ENCODE measurements at places on chromosomes 6 and 20.

DNA sequence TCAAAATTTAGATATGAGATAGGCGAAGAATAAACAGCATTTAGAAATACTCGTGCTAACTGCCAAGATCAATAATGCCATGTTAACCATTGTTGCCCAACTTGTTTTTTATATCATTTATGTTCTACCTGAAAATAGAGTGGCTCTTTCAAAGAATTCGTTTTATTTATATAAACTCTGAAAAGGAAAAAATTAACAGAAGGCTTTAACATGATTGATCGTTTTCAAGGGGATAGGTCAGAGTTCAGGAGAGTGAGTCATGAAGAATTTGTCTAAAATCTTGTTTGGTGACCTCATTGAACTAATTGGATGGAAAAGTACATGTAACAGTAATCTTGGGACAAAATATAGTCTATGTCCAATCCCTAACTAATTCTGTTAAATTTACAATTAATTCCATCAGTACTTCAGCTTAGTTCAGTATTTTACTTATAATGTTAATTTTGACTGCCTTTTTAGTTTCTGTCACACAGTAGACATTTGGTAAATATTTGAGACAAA is 11.1 kb upstream of the ELOVL2 start:
- DNase-seq: no peak

GRCh38 chr6:150325066-150325772 is 43.6 kb upstream of the IYD start:
- DNase-seq: no peak

- no peak for DNase-seq
Measured at GRCh38 chr6:134593442-134593841, 275.5 kb upstream of the SGK1 start.

- DNase-seq: no peak
Measured at GRCh38 chr20:14406495-14406894, 69.1 kb upstream of the FLRT3 start.

- DNase-seq: no peak
Measured at GRCh38 chr6:131107151-131107550, 28.1 kb upstream of the AKAP7 start.

DNA sequence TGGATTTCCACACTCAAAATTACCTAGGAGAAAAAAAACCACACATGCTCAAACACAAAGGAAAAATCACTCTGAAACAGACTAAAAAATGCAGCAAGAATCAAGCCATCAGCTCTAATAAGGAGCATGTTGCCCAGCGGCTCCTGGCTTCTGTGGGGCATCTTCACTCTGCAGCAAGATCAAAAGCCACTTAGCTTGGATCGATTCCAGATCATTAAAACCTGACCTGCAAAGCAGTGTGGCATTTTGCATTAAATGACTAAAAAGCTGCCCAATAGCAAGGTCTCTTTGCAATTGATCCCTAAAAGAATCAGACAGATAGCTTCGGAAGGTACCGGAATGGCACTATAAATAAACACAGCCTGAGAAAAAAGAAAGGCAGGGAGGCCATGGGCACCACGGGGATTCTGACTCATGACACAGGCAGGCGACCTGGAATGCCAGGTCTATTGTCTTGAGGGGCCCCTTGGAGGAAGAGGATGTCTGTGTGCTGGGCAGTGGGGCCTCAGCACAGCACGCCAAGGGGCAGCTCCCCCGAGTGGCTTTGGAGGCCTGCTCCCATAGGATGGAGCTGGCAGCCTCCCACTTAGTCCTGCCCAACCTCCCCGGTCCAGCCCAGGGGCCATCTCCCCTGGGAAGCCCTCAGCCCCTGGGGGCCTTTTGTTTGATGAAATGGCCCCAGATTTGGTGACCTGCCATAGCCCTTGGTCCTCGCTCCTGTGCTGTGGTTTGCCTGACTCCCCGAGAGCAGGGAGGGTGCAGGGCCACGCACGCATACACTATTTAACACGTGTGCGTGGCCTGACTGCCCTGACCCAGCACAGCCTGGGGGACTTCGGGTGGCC is 7.6 kb downstream of the LEMD2 start:
- DNase-seq: no peak

- DNase-seq: no peak
Measured at GRCh38 chr6:81772741-81773140, 20.3 kb upstream of the TENT5A start.

DNA sequence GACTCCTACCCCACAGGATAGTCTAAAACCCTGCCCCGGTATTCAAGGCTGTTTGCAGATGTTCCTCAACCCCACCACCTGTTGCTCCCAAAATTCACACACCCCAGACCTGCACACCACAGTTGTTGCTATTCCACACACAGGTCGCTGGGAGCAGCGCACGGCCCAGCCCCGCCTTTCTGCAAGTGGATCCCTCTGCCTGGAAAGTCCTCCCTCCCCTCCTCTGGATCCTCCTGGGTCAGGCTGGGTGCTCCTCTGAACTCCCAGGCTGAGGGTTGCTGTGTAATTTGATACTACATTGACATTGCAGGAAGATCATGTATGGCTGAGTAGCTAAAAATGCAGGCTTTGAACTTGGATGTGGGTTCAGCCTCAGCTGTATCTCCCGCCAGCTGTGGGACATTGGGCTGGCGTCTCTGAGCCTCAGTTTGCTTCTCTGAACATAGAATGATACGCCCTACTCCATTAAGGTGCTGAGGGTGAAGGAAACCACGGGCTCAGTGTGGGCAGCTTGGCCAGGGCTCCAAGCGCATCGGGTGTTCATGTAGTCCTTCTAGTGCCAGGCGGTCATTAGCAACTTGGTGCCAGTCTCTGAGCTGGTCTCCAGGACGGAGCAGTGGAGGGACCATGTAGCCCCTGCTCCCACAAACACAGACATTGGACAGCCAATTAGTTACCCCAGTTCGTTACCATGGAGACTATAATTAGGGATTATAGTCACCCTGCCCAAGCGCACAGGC is 13.9 kb upstream of the CCN5 start:
- DNase-seq: no peak

DNA sequence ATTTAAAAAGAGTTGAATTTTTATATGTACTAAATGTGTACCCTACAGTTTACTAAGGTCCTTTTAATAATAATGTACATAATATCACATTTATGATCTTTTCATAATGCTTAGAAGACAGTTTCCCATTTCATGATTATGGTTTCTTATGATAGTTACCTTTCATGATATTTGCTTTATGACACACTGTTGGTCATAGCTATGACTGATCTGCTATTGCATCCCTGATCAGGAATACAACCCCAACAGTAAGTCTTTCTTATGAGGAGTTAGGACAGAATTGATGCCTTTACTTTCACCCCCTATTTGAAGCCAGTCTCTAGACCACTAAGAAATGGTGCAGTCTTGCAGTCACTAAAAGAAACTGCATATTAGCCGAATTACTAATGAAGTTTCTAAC is 31.0 kb downstream of the LCA5 start:
- no peak for DNase-seq

GRCh38 chr6:34237722-34238584 is 1.3 kb downstream of the HMGA1 start:
- no peak for DNase-seq

DNA sequence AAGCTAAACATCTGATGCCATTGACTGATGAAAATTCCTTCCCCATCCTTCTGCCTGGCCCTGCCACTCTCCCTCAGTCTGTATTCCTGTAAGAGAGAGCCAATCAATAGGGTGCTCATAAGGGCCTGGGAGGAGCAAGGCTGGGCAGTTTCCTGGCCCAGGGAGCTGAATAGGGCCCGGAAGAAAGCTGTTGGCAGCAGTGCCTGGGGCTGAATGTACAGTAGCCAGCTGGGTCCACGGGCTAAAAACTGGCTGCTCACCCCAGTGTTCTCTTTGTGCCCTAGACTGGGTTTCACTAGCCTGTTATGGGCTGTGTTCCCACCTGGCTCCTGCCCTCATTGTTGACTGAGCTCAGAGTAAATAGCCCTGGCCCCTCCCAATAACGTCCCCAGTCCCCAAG is 1.7 kb upstream of the WFDC2 start:
- no peak for DNase-seq

- no peak for DNase-seq
Measured at GRCh38 chr20:63134201-63134612, 81.7 kb downstream of the YTHDF1 start.

DNA sequence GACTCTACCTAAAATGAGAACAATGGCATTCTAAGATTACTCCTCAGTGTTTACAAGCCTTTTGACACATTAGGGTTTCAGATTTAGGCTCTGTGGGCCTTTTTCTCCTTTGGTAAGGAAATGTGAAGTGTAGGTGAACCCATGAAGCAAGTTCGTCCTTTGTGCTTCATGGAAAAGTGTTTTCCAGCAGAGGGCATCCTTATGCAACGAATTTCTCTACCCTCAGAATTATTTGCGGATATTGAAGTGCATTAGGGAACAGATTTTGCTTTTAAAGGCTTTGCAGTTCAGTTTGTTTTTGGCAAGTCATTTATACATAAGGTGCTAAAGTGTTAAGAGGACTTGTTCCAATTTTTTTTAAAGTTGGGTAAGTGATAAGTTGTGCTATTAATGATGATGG is 55.7 kb upstream of the FERMT1 start:
- no peak for DNase-seq

- DNase-seq: peak; percentile 22
Measured at GRCh38 chr6:11575408-11576033, 38.0 kb downstream of the TMEM170B start.

DNA sequence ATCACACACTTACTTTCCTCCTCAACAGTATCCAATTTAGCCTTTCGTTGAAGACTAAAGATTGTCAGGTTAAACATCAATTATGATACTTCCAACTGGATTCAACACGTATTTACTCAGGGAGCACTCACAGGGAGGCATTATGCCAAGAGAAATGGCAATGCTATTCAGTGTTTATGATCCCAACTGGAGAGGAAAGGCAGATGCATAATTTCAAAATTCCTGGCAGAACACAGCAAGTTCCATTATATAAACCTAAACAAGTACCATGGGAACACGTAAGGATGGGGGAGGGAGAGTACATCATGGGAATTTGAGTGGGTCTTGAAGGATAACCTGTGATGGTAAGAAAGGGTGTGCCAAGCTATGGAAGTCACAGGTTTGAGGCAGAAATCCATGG is 112.7 kb downstream of the ISM1 start:
- no peak for DNase-seq

- no peak for DNase-seq
Measured at GRCh38 chr6:146905181-146905704, 299.0 kb upstream of the STXBP5 start.

- DNase-seq: peak; percentile 24
Measured at GRCh38 chr6:43628393-43629103, 516 bp downstream of the GTPBP2 start.

GRCh38 chr6:24744911-24745310 is 26.0 kb upstream of the C6orf62 start:
- no peak for DNase-seq

- DNase-seq: no peak
Measured at GRCh38 chr6:7292596-7293255, 20.3 kb downstream of the SSR1 start.

DNA sequence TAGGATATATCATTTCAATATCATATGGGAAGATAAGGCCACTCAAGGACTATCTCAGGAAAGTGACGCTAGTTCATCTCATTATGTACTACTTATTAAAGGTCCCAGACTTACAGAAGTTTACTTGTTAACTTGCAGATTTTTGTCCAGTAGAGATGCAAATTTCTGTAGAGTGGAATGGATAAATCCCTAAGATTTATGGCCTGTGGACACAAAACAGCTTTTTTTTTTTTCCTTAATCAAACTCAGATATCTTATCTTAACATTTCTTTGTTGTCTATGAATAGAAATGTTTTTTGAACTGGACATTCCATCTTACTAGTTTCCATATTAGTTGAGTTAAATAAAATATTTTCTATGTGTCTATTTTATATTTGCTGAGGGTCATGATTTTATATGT is 110.5 kb upstream of the MAP7 start:
- DNase-seq: no peak

DNA sequence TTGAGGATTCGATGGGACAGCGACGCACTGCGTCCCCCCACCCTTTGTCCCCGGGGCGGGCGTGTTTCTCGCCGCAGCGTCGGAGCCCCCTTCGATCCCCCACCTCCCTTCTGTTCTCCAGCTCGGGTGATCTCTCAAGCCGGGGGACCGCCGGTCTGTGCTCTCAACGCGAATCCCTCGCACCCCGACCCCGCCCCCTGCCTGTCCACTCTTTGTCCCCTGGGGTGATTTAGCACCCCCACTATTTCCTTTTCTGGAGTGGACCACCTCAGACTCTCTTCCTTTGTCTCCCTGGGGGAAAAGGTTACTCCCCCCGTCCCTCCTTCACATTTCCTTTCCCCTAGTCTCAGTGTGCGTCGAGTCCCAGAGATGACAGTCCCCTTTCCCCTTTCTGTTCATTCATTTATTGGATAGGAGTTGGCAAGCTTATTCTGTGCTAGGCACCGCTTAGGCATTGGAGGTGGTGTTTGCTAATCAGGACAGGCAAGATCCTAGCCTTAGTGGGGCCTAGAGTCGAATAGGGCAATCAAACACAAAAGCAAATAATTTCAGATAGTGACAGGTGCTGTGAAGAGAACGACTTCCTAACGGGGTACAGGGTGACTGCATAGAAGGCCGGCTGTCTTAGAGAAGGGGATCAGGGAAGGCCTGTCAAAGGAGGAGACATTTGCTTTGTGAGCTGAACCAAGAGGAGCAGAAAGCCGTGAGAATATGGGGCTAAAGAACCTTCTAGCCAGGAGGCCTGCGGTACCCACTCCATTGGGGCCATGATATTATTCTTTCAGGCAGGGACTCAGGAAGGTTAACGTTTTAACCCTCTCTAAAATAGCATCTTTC is 741 bp downstream of the PTPN1 start:
- no peak for DNase-seq

GRCh38 chr20:34873583-34874093 is 982 bp upstream of the GGT7 start:
- no peak for DNase-seq

GRCh38 chr6:29961966-29962365 is 19.6 kb downstream of the HLA-A start:
- DNase-seq: no peak

GRCh38 chr6:747028-747427 is 54.1 kb upstream of the EXOC2 start:
- DNase-seq: no peak

DNA sequence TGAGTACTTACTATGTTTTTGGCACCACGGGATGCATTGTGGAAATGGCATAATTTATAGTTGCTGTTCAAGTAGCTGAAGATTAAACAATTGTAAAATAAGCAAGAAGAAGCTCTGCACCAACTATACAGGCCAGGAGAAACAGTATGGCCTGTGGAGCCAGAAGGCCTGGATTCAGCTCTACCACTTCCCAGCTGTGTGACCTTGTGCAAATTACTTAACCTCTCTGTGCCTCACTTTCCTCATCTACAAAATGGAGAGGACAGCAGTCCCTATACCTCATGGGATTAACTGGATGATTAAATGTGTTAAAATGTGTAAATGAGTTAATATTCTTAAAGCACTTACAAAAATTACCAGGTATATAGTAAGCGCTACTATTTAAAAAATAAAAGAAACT is 49.1 kb downstream of the CNKSR3 start:
- DNase-seq: no peak

GRCh38 chr6:10323018-10323417 is 91.9 kb downstream of the TFAP2A start:
- no peak for DNase-seq

DNA sequence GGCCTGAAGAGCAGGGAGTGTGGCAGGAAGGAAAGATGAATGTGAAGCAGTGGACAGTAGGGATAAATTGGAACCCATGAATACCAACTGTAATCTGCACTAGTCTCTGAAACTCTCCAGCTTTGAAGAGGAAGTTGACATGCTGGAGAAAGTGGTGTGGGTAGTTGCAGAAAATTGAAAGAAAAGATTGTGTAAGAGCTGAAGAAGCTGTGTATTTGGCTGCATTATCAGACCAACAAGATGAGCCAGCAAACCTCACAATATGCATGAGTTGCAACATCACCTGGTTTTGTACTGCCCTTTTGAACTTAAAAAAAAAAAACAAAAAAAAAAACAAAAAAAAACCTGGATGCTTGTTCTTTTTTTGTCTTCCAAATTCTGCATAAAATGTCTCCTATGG is 921.9 kb upstream of the EYS start:
- no peak for DNase-seq

Measured in central memory CD8-positive, alpha-beta T cell (primary cell).